ENCODE measurements at places on chromosomes 16 and 17.
A peak's percentile ranks its signal among the peaks of the same experiment; 100 is the strongest.

- DNase-seq = no peak
Measured at GRCh38 chr16:1435921-1436697, 5.2 kb downstream of the PERCC1 start.

DNA sequence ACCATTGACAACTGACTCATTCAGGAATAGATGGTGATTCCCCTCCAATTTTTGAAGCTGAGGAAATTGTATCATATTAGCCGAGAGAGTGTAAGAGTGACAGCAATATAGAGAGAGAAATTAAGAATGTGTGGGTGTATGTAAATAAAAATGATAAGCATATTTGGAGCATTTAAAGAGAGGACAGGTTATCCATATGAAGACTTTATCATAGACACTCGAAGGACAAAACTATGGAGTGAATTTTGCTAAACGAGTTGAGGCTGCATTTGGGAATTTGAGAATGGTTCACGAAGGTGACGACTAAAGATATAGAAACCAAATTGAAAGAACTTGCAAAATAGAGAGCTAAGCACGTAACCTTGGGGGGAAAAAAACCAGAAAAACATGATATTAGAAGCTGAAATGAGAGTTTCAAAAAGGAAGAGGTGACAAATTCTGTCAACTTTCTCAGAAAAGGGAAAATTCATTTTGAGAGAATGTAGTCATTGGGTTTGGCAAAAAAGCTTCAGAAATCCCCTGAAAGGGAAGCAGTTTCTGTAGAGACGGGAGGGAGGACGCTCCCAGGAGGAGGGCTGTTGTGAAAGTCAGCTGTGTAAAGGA lies 129.7 kb downstream of the KCNJ2 start:
- DNase-seq = no peak

GRCh38 chr17:33124185-33124584 lies 132.5 kb downstream of the SPACA3 start:
- no peak for DNase-seq

DNA sequence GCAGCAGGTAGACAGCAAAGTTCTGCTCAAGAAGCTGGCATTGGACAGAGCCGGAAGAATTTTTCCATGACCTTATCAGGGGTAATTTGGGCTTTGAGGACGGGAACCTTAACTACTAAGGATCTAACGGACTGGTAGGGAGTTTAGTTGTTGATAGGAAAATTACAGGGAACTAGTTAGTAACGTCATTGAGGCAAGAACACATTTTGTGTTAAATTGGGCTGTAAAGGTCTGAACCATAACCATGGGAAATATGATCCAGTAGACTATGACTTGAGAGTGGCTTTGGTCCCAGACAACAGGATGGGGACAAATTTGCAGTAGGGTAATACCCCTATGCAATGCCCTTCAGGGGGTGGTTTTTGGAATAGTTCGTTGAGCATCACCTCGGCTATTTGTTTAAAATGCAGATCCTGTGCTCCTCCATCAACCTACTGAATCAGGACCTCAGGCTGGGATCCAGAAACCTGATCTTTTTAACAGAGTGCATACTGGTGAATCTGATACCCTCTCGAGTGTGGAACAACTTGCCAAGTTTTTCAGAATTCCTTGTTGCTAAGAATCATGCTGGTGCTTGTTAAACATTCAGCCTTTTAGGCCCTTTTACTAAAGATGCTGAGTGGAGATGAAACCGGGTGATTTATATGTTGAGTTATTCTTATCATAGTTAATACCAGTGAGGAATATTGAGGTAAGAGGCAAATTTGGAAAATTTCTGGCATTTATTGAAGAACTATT lies 255.1 kb downstream of the MAP2K6 start:
- DNase-seq = peak; percentile 51

DNA sequence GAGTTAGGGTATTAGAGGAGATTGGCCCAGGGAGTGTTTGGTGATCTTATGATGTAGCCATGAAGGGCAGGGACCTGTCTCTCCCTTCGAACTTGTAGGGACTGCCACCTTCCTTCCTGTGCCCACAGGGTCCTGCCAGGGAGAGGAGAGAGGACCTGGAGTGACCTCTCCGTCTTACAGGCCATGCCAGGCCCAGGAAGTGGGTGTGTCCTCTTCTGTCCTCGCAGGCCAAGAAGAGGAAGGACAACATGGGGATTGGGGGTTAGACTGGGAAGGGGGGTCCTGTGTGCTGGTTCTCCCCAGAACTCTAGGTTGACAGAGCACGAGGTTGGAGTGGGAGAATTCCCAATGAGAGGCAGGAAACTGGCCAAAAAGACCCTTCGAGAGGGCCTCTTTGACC lies 43.4 kb upstream of the TAC4 start:
- no peak for DNase-seq

- no peak for DNase-seq
Measured at GRCh38 chr17:27593232-27593856, 37.6 kb upstream of the LGALS9 start.

DNA sequence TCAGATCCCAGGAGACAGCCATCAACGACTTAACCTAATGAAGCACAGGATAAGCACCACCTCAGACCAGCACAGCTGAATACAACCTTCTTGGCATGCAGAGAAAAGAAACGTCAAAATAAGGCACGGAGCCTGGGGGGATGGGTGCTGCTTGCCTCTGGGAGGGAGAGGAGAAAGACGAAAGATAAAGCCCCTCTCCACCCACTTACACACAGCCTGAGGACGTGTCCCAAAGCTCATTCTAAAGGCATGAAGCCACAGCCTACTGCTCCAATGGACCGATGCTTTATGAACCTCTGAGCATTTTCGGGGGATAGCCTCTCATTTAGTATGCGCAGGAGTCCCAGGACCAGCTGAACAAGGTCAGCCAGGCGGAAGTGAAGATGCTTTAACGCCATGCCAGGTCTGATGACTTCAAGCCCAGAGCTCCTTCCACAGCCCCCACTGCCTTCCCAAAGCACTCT lies 31.1 kb downstream of the ST3GAL2 start:
- no peak for DNase-seq

GRCh38 chr16:81940781-81941560 lies 70.3 kb downstream of the SDR42E1 start:
- peak; percentile 2 for DNase-seq

GRCh38 chr17:76986365-76986764 lies 118.2 kb downstream of the MGAT5B start:
- no peak for DNase-seq

- no peak for DNase-seq
Measured at GRCh38 chr17:74618451-74618850, 5.1 kb downstream of the CD300E start.

- no peak for DNase-seq
Measured at GRCh38 chr17:55005520-55005919, 37.0 kb downstream of the STXBP4 start.

- DNase-seq = no peak
Measured at GRCh38 chr16:85369741-85370528, 243.2 kb upstream of the GSE1 start.

DNA sequence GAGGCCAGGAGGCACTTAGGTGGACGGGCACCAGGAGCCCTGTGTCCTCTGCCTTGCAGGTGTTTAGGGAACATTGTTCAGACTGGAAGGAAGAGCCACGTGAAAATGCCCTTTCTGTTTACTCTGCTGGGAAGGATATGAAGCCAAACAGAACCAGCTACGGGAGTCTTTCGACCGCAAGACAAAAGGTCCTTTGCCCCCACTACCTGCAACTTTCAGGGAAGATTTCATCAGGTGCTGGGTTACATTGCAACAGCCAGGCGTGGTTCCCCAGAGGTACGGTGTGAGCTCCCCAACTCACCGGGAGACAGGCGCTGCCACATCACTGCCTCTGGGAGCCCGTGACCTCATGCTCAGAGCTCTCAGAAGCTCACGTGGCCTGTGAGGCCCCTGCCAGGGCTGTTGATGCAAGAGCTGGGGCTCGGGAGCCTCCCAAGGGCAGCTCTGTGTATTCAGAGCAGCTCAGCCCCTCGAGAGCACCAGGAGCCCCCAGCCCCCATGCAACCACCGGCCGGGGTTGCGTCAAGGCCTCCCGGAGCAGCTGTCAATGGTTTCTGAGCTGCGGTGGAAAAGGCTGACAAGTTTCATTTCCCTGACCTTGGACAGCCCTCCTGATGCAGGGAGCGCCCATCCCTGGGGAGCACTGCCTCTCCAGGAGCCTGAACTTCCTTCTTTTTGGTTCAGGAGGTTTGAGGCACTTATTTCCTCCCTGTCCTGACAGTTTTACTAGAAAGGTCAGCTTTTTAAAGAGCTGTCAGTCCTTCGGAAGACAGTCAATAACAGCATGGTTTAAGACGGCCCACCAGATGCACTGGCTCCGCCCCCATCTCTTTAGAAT lies 42.1 kb downstream of the TBC1D16 start:
- DNase-seq = peak; percentile 86

GRCh38 chr16:75044800-75045361 lies 46.1 kb downstream of the ZNRF1 start:
- no peak for DNase-seq

GRCh38 chr17:40471846-40472732 lies 28.8 kb downstream of the IGFBP4 start:
- DNase-seq = no peak

- DNase-seq = no peak
Measured at GRCh38 chr17:12538003-12538402, 127.7 kb upstream of the MYOCD start.

DNA sequence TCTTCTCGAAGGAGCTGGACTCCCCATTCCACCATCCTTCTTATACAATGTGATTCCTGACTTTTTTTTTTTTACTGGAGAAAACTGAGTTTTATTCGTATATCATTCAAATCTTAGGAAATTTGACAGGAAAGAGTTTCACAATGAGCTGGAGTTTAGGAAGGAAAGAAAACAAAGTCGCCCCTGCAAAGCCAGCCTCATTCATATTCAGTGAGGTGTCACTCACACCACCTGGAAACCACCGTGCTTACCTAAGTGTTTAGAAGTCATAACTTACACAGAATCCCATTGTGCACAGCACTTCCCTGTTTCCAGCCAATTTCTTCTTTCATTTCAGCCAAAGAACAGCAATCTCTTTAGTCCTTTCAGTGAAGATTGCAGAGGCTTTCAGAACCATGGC lies 90.3 kb upstream of the CHMP6 start:
- no peak for DNase-seq

- DNase-seq = peak; percentile 86
Measured at GRCh38 chr16:81730090-81731051, 48.7 kb upstream of the PLCG2 start.

DNA sequence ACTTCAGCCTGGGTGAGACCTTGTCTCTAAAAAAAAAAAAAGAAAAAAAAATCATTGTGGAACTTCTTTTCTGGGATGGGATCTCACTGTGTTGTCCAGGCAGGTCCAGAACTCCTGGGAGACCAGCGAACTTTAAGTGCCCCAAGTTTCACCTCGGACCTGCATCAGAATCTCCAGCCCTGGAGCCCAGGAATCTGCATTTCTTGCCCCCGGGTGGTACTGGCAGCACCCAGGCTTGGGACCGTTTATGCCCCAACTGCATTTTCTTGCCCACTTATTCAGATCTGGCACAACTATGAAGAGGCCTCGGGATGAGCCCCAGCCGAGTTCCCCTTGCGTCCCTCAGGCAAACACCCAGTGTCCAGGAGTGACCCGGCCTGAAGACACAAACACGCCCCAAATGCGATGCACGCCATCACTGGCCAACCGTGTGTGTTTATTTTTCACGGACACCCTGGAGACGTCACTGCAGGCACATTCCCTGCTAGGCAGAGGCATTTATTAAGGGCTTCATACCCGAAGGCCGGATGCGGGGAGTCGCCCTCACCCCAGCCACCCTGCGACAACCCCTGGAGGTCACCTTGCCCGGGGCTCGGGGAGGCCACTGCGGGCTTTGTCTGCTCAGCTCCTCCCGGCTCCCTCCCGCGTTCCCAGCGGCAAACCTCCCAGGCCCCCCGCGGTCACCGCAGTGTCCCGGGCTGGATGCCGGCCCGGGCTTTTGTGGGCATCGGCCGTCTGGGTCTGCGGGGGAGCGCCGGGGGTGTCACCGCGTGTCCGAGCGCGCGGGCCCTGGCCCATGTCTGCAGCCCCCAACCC lies 684 bp upstream of the SPIRE2 start:
- DNase-seq = no peak

DNA sequence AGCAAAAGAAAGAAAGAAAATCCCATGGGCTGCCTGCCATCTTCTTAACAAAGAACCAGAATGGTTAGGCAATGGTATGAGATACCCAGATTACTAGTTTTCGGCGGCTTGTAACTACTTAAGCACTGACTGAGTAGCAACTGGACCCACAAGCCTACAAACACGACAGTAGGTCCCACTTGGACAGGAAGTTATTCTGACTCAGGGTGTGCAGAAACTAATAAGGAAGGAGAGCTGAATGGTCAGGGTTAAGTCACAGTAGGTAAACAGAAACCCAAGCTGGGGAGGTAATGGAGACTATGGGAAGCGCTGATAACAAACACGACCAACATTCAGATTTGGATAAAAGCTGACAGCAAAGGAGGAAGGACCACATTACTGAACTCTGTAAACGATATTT lies 10.4 kb upstream of the HLF start:
- DNase-seq = no peak

DNA sequence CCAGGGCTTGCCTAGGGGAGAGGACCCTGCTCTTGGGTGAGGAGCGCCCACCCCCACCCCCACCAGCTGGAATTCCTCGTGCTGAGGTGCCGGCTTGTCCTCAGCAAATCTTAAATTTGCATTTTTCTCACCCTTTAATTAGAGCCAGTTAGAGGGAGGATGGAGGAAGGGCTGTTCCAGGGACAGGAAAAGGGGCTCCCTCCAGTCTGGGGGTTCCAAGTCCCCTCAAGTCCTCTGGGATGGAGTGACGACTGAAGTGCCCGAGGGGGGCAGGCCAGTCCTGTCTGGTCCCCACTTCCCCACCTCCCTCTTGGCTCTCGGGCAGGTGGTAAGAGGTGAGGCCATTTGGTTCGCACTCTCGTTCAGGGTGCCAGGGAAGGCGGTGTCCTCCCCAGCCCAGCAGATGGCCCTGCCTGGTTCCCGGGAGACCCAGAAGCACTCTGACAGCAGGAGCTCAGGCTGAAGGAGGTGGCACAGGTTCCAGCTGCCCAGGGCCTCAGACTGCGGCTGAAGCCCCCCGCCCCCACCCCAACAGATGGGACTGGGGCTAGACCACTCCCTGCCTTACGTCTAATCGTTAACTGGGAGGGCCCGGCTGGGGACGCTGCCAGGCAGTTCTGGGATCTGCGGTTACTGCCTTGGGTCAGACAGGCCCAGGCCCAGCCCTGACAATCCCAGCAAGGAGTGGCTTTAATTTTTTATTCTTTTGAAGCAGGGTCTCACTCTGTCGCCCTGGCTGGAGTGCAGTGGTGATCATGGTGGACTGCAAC lies 2.2 kb downstream of the RAB26 start:
- peak; percentile 67 for DNase-seq

- peak; percentile 95 for DNase-seq
Measured at GRCh38 chr17:81927653-81928543, at the start of gene MAFG. Gene MAFG (minus strand): TSS chr17:81927735. CDS start chr17:81923185, 4,550 bp downstream.

DNA sequence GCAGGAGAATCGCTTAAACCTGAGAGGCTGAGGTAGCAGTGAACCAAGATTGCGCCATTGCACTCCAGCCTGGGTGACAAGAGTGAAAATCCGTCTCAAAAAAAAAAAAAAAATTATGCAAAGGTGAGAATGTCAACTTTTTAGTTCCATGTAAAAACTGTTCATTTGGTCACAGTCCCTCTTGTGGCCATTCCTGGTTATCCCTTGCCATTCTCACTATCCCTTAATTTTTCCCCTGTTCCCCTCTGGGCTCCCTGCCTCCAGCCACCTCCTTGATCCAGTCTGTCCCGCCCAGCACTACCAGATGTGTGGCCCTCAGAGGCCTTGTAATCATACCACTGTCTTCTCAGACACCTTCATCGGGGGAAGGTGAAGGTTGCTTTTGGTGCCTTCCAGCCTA lies 23.4 kb downstream of the DCAF7 start:
- no peak for DNase-seq

Data from NCI-H1092 (cell line).